ENCODE measurements at places on chromosomes 6 and 20.
A peak's percentile ranks its signal among the peaks of the same experiment; 100 is the strongest.

- peak; percentile 78 for DNase-seq
Measured at GRCh38 chr6:170128811-170129681, 161.8 kb downstream of the DLL1 start.

DNA sequence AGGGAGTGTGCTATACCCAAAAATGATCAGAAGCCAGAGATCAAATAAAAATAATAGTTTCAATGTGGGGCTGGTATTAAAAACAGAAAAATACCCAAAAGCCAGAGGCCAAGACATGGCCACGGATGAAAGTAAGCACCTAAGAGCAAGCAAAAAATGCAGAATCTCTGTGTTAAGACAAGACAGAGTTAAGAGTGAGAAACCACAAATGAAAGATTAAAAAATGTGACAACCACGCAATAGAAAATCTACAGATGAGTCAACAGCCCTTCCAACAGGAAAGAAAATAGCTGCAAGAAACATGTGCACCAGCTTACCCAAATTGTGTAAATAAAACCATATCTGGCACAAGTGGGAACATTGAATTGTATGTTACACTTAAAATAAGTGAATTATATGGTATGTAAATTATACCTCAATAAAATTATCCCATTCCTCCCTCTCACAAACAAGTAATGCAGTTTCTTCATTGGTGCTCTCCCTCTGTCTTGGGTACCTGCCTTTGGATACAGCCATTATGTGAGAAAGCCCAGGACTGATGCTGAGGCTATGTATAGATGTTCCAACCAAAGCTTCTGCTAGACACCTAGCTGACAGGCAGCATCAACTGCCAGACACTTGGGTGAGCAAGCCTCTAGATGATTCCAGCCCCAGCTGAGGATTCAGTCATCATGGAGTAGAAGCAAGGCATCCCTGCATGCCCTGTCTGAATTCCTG, 55.3 kb upstream of the UFL1 start:
- no peak for DNase-seq

DNA sequence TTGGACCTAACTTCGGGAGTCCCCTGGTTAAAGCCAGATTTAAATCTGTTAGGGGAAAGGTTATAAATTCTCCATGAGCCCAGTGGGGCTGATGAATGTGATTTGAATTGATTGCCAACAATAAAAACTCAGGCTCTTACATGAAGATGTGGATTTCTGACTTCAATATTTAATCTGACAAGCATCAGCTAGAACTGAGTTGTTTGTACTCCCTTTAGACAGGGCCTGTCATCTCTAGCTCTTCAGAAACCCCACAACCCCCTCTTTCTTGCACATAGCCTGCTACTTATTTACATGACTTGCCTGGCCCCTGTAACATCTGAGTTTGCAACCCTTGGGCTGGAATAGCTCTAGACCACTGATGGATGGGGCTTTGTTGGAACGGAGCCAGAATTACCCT, 191.6 kb upstream of the PLCB4 start:
- no peak for DNase-seq

GRCh38 chr20:58981628-58982364, 740 bp downstream of the NELFCD start:
- DNase-seq, result no peak

DNA sequence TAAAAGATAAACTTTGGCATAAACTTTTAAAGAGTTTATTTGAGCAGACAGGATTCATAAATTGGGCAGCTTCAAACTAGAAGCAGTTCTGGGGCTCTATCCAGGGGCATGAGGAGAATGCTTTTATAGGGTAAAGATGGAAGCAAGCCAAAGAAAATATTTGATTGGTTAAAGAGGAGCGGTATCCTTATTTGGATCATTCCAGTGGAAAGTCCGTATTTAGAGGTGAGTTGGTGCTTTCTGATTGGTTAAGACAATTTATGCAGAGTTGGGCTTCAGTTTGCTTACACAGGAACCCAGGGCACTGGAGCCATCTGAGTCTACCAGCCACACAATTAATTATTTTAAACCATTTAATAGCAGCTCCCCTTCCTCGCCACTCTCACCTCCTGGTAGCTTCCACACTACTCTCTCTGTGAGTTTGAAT, 37.9 kb upstream of the RNF217 start:
- DNase-seq, result no peak

DNA sequence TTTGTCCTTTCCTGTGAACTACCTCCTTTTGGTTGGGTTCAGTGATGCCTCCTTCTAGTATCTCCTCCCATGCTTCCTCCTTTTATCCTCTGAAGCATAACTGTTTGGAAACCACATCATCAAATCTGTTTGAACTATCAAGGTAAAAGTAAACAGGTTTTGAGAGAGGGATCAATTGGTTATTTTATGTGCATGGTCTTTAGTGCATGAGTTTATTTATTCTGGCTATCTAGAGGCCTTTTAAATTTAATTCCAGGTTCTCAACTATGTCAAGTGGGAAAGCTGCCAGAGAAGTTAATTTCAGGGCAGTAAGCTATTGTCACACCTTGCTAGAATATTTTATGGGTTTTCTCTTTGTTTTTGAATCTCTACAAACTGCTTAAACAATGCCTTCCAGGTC, 54.1 kb downstream of the WASF1 start:
- DNase-seq, result no peak
